Activated CD4-positive, alpha-beta T cell treated with anti-CD3 and anti-CD28 coated beads for 24 hours (primary cell): ENCODE measurements at places on chromosomes 7 and 10.

DNA sequence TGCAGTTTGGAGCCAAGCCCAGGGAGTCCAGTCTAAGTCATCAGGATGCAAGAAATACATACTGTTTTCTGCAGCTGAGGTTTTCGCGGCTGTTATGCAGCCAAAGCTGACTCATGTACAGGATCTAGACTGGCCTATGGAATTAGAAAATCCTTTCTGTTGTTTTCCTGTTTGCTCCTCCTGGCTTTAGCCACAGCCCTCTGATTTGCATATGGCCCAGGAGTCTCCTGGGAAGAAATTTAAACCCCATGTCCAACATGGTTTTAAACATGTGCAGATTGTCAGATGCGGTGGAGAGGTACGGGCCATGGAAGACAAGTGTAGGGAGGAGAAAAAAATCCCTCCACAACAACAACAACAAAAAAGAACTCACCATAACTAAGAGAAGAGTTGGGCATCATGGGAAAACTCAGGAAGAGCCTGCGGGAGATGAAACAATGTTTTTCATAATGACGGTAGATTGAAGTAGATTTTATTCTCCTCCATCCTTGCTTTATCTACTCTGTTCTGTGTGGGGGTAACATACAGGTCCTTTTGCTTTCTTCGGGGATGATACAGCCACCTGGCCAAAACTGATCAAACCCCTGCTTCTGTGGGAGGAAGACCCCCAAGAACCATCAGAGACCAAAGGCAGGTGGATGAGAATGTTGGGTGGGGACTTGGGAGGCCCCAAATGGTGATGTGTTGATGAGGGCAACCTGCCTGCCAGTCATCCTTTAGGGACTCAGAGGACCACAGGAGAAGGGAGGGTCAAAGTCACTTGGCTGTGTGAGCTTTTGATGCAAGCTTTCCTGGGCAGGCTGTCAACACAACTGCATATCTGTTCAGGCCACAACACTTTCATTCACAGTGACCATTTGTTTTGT is 29.8 kb upstream of the GNA12 start:
- DNase-seq = no peak

DNA sequence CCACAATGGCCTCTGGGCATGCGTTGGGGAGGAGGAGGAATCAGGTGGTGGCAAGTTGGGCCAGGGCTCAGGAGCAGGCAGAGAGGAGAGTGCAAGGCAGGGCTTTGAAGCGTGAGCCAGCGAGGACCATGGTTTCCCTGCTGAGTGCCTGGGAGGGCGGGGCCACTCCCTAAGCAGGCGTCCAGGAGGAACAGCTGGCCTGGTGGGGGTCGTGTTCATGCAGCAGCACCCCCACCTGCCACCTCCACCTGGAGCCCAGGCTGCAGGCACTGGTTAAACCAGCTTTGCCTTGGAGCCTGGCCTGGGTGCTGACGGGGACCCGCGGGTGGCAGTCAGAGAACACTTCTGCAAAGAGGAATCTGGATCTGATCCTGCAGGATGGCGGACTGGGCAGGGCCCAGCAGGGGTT is 24.2 kb upstream of the AQP1 start:
- no peak for DNase-seq

DNA sequence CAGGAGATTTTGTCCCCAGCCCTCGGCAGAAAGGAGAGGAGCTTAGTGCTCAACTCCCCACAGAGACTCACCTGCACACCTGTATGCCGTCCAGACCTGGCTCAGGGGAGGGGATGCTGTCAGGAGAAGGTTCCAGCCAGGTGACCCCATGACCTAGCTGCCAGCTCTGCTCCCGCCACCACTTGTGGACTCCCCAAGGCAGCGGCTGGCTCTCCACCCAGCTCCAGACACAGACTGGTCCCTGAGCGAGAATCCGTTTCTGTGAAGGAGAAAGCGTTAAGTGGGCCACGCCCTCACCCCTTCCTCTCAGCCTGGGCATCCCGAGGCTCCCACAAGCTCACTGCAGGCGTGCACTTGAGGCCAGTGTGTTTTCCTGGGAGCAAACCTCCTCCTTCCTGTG is 76.4 kb downstream of the RGS10 start:
- DNase-seq = no peak

DNA sequence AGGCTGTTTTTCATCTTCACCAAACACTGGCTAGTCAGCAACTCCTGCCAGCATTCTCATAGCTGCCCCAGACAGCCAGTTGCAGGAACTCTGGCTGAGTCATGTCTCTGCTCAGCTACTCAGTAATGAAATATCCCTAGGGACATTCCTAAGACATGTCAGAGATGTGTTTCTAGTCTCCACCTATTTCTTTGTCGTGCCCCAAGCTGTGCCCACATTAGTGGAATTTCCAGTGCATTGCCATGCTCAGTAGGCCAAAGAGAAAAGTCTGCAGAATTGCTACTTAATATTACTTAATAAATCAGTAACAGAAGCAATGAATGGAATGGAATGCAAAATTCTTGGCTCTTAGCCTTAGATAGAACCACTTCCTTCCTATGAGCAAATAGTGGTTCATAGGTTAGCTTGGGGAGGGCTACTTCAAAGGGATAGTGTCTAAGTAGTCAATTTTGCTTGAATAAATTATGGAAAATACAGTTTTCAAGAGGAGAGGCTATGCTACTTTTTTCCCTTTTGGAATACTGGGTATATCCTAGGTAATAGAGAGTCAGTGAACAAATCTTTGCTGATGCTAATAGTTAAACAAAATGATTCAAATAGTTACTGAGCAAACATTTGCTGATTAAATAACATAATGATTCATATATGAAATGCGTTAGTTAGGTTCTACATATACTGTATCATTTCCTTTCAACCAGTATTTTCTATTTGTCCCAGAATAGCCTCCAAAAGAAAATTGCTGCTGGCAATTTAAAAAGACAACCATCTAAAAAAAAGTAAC is 23.6 kb upstream of the SEMA3C start:
- no peak for DNase-seq

DNA sequence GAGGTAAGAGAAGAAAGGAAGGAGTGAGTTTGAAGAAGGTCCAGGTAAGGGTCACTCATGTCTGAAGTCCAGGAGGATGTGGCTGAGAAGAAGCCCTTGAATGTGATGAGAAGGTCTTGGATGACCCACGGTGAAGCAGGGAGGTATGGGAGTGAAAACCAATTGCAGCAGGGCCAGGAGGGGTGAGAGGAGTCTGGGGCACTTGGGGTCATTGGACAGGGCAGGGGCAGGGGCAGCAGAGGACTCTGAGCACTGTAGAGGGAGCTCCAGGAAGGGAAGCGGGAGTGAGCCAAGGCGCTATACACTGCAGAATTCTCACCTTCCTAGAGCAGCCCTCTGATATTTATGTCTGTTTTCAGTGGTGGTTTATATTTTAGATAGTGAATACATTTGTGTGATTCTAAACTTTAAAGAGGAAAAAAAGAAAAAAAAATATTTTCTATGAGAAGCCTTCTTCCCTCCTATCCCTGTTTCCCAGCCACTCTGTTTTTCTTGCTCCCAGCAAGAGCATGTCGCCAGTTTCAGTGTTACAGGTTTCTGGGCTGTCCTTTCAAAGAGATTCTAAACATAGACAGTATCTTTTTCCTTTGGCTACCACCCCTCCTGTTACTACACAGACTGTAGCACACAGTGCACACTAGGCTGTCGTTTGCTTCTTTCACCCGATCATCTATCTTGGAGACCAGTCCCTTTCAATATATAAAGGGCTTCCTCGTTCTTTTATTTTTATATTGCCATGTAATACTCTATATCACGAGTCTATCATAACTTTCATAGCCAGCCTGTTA is 24.5 kb downstream of the BLVRA start:
- no peak for DNase-seq
